ENCODE measurements at places on chromosomes 3 and 15. TPM values are rescaled to one million over a fixed set of nuclear protein-coding genes. Genes with fewer than 3 reads are reported as not detected.

The IFT80 gene
- 42.2 TPM for total RNA-seq

The ROPN1B gene
- total RNA-seq = not detected

The SMCO1 gene
- total RNA-seq = not detected

The NME9 gene
- total RNA-seq = not detected

The PATL2 gene
- 0.22 TPM for total RNA-seq

The ITIH1 gene
- not detected for total RNA-seq

The EFCAB12 gene
- total RNA-seq = under 0.01 TPM

The A4GNT gene
- not detected for total RNA-seq

The SI gene
- not detected for total RNA-seq
